Fibroblast of upper back skin (primary cell): ENCODE measurements at places on chromosomes 1 and 21.
A peak's percentile ranks its signal among the peaks of the same experiment; 100 is the strongest.

- DNase-seq = no peak
Measured at GRCh38 chr21:33108228-33108627, 38.3 kb downstream of the OLIG1 start.

- no peak for DNase-seq
Measured at GRCh38 chr1:11198851-11199594, 9.9 kb downstream of the ANGPTL7 start.

DNA sequence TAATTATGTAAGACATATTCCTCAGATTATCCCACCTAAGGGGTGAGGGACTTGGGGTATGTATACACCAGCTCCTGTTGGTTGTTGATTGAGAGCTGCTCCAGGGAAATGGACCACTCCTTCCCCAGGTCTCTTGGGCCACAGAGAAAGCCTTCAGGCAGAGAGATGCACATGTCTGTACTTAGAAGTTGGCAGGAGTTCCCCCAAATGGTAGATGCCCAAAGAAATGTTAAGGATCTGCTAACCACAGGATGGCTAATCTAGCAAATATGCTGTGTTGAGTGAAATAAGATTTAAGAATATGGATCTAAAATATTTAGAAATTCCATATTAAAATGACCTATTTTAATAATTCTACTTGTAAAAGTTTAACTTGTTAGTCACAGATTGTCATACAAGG lies 100.8 kb upstream of the DNAH14 start:
- DNase-seq = peak; percentile 66

- DNase-seq = no peak
Measured at GRCh38 chr1:25033828-25034705, 104.0 kb upstream of the RUNX3 start.

DNA sequence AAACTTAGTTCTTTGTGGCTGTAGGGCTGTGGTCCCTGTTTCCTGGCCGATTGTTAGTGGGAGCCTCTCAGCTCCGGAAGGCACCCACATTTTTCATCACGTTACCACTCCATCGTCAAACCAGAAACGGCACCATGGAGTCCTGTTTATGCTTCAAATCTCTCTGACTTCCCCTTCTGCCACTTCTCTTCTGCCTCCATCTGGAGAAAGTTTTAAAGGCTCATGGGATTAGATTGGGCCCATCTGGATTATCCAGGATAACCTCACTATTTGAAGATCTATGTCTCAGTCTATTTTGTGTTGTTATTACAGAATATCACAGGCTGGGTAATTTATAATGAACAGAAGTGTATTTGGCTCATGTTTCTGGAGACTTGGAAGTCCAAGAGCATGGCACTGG lies 19.3 kb upstream of the IL22RA1 start:
- no peak for DNase-seq

DNA sequence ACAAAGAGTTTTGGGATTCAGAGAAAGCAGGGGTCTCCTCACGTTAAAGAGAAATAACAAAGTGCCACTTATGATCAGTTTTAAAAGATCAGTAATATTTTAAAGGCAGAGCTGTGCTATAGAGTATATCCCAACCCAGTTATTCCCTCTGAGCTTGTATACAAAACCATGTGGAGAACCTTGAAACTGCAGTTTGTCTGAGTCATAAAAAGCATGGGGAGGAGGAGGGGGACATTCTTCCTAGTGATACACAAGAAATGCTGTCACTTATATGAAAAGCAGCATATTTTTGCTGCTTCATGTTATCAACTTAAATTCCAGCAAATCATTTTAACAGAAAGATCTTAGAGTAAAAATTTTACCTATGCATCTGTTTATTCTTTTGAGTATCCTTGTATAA lies 244.5 kb downstream of the GPR52 start:
- DNase-seq = peak; percentile 42

GRCh38 chr1:167669209-167670124 lies 39.4 kb downstream of the RCSD1 start:
- no peak for DNase-seq

DNA sequence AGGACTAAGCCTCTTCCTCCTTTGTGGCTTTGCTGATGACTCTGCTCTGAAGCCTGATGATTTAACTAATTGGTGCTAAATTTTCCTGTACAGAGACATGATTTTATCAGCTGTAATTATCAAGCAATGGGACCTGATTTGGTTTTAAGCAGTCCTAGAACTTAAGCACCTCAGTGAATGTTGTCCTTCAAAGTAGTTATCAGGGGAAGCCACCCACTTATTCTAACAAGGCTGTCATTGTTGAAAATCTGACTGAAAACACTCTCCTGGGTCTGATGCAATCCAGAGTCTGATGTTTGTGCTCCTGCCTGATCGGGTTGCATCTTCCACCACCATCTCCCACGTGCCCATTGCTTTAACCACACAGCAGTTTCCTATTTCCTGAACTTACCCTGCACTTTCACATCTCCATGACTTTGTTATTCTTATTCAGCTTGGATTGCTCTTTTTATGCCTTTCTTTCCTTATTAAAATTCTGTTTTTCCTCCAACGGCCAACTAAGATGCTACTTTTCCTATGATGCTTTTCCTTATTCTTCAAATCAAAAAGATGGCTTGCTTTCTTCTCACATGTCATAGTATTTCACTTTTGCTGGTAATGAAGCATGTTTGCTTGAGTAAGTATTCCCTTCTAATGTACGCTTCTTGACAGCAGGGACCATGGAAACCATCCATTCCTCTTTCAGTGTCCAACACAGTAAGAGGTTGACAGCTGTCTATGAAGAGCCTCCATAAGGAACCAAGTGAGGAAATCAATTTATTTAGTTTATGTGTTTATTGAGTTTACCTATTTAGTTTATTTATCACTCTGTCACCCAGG lies 55.0 kb downstream of the S1PR1 start:
- DNase-seq = peak; percentile 78

GRCh38 chr1:38778521-38778920 lies 81.1 kb downstream of the RRAGC start:
- no peak for DNase-seq

GRCh38 chr1:48681476-48682305 lies 95.0 kb downstream of the BEND5 start:
- peak; percentile 54 for DNase-seq

GRCh38 chr1:91778964-91779363 lies 107.0 kb downstream of the TGFBR3 start:
- DNase-seq = no peak

DNA sequence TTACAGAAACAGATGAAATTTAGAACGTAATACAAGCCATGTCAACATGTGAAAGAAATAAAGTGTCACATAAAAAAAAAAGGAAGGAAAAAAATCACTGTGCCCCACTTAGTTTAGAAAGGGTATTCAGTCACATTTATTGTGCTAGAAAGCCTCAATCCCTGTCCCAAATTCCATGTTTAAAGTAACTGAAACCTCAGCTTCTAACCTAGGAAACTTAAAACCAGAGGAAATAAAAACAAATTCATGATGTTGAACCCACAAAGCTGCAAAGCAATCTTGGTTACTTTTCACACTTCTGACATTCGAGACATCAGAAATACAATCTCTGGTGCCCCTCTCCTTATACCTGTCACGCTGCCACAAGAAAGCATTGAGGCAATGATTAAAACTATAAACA lies 101.8 kb downstream of the NBPF12 start:
- no peak for DNase-seq

DNA sequence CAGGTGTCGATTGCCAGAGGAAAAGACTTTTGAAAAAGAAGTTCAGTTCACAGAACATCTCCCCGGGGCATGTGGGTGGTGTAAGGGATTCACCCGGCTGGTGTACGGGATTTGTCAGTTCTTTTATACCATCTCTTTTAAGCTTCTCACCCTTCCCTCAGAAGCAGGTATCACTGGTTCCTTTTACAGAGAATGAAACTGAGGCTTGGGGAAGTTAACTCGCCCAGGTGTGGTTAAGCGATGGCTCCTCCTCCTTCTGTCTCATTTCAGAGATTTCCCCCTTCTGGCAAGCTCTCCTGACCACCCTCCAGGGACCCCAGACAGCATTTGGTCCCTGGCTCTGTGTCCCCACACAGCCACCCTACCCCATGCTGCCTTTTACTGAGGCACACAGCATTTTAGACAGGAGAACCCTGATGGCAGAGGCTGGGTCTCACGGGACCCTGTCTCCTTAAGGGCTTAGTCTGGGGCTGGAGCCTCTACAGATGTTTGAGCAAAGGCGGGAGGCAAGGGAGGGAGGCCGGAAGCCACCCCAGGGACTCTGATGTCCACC lies 2.8 kb upstream of the ECE1 start:
- DNase-seq = no peak

DNA sequence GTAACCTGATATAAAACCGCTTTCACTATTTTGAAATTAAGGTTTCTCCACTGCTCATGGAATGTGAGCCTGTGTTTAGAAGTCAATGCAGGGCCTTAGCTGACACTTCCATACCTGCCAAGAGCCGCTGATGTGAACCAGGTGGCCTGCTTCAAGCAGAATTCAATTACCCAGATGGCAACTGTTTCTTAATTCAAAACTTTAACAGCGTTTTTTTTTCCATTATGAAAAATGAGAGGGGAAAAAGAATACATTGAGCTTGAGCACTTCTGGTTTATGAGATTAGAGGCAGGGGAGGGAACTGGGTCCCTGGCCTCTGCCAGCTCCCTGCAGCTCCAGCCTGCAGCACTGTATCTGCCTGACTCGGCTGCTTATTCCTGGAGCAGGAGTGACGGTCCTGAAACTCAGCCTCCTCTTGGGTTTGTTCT lies 7.7 kb upstream of the ATP1A1 start:
- DNase-seq = no peak

GRCh38 chr1:111691886-111692285 lies 47.3 kb downstream of the INKA2 start:
- DNase-seq = no peak

GRCh38 chr1:186611156-186611555 lies 69.1 kb downstream of the PTGS2 start:
- no peak for DNase-seq

DNA sequence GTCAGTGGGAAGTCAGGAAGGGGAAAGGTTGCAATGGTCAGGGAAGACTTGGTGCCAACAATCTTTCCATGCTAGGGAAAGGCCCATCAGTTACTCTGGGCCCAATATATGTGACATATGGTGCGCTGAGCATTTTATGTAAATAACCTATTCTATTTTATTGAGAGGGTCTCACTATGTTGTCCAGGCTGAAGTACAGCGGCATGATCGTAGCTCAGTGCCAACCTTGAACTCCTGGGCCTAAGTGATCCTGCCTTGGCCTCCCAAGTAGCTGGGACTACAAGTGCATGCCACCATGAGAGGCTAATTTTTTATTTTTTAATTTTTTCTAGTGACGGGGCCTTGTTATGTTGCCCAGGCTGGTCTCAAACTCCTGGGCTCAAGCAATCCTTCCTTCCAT lies 6.8 kb downstream of the UQCRH start:
- DNase-seq = no peak

GRCh38 chr21:32383812-32384211 lies 9.0 kb downstream of the URB1 start:
- no peak for DNase-seq

DNA sequence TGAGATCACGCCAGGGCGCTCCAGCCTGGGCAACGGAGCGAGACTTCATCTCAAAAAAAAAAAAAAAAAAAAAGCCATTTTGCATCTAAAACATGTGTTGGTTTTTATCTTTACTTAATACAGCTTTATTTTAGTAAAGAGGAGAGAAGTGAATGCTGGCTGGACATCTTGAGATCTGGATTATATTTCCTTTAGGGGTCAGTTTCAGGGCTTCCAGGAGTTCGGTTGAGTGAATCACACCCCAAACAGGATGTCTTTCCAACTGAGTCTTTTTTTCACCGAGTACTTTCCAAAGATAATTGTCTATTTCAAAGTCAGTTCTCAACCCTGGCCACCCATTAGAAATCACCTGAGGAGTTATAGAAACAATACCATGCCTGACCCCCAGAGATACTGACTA lies 16.6 kb upstream of the IPP start:
- DNase-seq = peak; percentile 57
